ENCODE measurements at places on chromosomes 7 and 10.

GRCh38 chr7:97145068-97145467 lies 27.6 kb downstream of the SDHAF3 start:
- DNase-seq: no peak

GRCh38 chr10:76935941-76936613 lies 701.5 kb downstream of the KCNMA1 start:
- no peak for DNase-seq

DNA sequence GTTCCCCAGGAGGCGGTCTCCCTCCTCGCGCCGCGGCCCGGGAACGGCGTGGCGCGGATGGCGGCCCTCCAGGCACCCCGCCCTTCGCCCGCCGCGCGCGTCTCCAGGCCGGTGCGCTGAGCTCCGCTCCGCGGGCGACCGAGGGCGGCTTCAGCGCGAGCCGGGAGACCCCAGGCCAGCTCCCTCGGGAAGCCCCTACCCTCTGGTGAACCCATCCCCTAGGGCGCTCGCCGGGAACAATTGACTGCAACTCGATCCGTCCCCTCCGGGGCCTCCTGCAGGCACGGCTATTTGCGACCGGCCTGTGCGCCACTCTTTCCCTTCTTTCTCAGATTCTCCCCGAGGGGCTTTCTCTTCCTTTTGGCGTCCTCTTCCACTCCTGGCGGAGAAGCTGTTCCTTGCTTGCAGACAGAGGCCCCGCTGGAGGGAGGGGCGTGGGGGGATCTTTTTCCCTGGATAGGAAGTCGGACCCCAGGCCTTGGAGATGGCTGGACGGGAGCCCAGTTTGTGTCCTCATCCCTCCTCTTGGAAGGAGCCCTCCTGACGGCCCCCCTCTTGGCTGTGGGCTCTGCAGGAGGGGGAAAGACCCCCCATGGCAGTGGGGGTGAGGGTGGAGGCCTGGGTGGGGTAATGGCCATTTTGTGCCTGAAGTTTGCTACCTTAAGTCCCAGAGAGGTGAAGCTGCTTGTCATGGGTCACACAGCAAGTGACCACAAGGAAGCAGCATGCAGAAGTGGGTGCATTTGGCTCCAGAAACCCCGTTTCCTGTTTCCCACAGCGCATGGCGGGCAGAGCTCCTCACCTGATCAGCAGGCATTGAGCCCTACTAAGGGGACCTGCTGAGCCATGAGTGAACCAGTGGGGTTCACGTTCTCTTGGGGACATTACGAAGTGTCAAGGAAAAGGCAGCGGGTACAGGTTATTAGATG lies 171.2 kb upstream of the TNRC18 start:
- no peak for DNase-seq

DNA sequence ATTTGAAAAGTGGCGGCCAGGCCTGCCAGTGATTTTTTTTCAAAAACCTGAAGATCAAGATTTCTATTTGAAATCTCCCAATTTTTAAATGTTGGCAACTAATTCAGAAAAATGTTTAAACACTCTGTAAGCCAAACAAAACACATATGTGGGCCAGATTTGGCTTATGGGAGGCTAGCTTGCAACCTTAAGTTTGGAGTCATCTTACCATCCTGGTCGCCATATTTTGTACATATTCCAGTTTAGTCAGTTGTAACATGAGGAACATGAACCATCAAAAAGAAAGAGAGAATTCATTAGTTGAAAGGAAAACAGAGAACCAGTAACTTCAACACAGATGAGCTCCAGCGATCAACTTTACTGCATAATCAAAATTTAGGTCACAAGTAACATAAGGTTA lies 115.4 kb downstream of the TMEM26 start:
- no peak for DNase-seq

- DNase-seq: no peak
Measured at GRCh38 chr7:115603416-115603815, 427.1 kb downstream of the TFEC start.

- DNase-seq: no peak
Measured at GRCh38 chr7:157552295-157552993, 215.6 kb downstream of the DNAJB6 start.

DNA sequence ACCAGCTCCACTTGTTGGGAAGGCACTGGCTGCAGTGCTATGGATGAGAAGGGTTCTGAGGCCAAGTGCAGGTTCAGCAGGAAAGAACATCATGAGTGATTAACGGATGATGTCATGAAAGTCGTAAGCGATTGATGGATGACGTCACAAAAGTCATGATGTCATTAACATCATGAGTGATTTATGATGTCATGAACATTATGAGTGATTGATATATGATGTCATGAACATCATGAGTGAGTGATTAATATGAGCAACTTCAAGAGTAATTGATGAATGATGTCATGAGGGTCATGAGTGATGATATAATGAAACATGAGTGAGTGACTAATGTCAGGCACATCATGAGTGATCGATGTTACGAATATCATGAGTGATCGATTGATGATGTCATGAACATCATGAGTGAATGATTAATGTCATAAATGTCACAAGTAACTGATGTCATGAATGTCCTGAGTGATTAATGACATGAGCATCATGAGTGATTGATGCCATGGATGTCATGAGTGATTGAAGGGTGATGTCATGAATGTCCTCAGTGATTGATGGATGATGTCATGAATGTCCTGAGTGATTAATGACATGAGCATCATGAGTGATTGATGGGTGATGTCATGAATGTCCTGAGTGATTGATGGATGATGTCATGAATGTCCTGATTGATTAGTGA lies 185.6 kb downstream of the PAXIP1 start:
- no peak for DNase-seq

DNA sequence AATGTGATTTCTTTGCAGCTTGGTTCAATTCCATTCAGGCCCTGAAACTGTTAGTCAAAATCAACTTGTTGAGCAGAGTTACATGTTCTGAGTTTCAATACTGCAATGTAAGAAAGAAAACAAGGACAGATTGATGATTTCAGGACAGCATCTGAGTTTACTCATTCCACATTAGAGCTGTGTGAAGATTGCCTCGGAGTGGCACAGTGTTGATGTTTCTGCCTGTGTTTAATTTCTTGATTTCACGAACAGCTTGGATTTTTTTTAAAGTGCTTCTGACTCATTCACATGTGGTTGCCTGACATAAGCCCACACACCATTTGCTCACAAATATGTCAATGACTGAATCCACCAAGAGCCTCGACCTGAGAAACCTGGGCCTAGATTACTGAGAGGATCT lies 101.2 kb upstream of the PARD3 start:
- DNase-seq: no peak

DNA sequence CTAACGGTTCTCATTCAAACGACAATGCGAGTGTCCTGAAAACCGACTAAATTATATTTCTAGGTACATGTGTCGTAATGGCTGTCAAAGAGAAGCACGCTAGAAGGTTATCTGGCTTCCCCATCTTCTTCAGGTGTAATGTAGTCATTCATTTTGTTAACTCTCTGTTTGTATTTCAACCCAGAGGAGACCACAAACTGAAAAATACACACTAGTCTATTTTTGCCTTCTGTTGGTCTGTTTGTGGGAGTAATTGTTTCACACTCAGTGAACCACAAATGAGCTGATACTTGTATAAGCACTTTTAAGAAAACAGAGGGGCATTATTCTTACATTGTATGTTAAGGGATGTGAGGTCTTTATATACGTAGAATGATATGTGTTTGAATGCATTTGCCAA lies 305.9 kb downstream of the GATA3 start:
- no peak for DNase-seq

- no peak for DNase-seq
Measured at GRCh38 chr10:11386044-11386443, 225.4 kb downstream of the USP6NL start.

DNA sequence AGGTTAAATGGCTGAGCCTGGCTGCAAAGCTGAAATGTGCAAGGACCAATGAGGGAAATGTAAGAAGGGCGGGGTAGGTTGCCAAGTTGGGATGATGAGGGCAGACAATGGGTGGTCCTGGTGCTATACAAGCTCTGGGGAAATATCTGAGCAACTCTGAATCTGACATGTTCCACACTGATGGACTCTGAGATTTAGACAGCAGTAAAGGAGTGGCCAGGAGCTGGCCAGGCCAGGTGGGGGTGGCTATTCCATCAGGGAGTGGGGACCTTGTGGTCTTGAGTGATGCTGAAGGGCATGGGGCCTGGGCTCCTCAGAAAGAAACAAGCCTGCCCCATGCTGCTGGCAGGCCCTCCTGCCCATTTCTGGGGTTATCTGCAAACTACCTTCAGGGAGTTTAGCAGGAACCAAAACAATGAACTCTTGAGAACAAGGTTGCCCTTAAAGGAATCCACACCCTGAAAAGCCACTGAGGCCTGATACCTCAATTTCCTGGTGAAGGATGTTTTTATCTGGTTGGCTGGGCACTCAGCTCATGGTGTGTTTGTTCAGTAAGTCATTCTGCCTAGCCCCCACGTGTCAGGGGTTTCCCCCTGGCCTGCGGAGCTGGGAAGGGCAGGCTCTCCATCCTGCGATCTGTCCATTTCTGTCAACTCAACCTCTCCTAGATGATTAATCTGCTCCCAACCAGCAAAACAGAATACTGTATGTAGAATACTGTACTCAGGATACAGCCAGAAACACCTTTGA lies 143.3 kb upstream of the TNS3 start:
- no peak for DNase-seq

DNA sequence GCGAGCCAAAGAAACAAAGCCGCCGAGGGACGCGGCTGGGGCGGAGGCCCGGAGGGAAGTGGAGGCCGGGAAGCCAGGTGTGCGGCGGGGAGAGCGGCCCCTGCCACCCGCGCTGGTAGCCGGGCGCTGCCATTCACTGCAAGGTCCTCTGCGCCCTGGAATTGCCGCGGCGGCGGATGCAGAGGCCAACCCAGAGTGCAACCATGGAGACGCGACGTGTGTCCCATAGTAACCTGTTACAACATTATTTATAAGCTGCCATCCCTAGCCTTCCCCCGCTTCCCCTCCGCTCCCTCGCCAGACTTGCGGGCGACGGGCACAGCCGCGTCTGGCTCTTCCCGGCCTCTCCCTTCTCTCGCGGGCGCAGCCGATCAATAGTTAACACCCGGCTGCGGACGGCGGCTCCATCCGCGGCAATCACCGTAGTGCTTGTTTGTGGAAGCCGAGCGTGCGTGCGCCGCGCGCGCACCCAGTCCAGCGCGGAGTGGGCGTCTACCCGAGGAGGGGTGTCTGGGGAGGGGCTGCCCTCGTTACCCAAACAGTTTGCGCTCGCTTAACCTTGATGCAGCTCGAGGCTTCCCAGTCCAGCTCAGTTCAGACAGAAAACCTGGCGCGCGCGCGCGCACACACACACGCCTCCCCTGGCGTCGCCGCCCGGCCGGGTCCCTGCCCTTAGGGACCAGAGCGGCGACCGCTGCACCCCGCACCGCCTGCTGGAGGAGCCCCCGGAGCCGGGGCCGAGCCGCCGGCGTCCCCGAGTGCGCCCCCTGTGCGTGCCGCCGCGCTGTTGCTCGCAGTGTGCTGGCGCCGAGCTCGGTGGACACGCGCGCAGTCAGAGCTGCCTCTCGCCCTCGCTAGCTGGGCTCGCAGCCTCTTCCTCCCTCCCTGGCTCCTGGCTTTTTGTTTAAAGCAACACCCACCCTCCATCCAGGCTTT lies 165.4 kb upstream of the DPP6 start:
- no peak for DNase-seq

DNA sequence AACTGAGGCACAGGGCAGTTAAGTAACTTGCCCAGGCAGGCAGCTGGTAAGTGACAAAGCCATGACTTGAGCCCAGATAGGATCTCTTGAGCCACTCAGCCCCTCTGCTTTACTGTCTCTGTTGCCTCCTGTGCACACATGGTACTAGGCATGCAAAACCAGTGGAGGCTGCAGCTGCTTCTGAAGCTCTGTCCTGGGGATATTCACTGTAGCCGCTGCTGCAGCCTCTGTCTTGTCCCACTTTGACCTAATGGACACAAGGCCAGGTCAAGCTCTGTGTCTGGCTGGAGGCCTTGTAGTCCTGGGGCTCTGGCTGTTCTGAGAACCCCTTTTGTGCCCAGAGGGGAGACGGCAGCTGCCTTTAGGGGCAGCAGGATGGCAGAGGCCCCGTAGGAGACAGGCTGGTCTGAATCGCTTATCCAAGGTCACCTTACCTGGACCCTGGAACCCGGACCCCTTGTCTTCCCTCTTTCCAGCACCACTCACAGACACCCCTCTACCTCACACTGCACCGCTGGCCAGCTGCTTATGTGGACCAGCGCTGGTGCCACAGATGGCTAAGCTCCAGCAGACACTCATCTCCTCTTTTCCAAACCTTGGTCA lies 57.6 kb downstream of the TSPAN15 start:
- DNase-seq: no peak

GRCh38 chr7:95811846-95812445 lies 39.6 kb downstream of the DYNC1I1 start:
- DNase-seq: no peak

DNA sequence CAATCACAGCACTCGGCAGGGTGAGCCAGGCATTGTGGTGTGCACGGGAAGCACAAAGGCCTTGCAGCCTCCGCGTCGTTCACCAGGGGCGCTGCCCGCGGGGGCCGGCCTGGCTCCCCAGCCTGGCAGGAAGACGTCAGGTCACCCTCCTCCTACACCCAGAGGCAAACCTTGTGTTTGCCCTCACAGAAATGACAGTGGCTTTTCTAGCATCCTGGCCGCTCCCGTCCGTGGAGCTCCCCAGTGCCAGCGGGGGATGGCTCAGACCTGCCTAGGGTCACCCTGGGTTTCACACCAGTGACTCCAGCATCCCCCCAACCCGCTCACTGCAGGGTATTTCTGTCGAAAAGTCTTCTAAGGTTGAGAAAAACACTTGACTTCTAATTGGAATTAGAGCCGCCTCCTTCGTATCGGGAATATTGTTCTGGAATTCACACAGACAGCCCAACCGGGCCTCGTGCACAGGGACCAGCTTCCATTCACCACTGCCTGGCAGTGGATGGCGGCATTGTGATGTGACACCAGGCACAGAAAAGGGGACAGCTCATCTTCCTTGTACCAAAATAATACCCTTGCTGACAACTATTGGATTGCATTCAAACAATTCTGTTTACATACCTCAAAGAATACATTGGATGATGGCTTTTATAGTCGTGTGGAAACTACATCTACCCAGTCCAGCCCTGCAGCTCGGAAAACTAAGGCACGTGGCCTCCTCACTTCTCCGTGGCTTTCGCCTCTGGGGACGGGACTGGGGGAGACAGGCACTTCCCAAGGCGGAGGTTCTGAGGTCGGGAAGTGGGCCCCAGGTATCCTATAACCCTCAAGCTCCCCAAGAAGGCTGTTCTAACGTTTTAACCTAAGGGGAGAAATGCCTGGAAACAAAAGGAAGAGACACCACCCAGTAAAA lies 109.0 kb downstream of the EBF3 start:
- DNase-seq: no peak

DNA sequence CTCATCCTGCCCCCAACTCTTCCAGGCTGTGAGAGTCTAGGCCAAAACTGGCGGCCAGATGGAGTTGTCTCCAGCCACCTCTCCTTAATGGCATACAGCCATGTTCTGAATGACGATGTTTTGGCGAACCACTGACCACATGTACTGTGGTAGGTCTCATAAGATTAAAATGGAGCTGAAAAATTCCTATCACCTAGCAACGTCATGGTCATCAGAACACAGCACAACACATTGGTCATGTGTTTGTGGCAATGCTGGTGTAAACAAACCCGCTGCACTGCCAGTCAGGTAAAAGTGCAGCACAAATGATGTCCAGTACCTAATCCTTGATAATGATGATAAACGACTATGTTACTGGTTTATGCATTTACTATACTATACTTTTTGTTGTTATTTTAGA lies 290.0 kb upstream of the MKI67 start:
- DNase-seq: no peak

GRCh38 chr10:17175551-17175950 lies 25.9 kb downstream of the TRDMT1 start:
- DNase-seq: no peak

GRCh38 chr10:55019439-55019838 lies 218.4 kb upstream of the PCDH15 start:
- DNase-seq: no peak

- no peak for DNase-seq
Measured at GRCh38 chr7:121371883-121372282, 24.2 kb downstream of the FAM3C start.

All from central memory CD8-positive, alpha-beta T cell (primary cell).